Smooth muscle cell of the pulmonary artery (primary cell): ENCODE measurements at places on chromosomes 1 and 21. TPM values are rescaled to one million over a fixed set of nuclear protein-coding genes. Genes with fewer than 3 reads are reported as not detected.

The DYNLT4 gene
- 0.17 TPM in 1 of 2 replicates, not detected in the other for total RNA-seq

The C1QTNF12 gene
- total RNA-seq: 0.91 and 2.2 TPM in 2 replicates

The MFSD2A gene
- 1.4 and 5.2 TPM in 2 replicates for total RNA-seq

The CDC14A gene
- 2.2 TPM in 2 replicates for total RNA-seq

The CFHR2 gene
- not detected in 2 replicates for total RNA-seq
